Stimulated activated CD8-positive, alpha-beta memory T cell treated with anti-CD3 and anti-CD28 coated beads, Interleukin-2, amount 100 ng/mL, for 1 hour (primary cell): ENCODE measurements at places on chromosomes 5 and 9.

DNA sequence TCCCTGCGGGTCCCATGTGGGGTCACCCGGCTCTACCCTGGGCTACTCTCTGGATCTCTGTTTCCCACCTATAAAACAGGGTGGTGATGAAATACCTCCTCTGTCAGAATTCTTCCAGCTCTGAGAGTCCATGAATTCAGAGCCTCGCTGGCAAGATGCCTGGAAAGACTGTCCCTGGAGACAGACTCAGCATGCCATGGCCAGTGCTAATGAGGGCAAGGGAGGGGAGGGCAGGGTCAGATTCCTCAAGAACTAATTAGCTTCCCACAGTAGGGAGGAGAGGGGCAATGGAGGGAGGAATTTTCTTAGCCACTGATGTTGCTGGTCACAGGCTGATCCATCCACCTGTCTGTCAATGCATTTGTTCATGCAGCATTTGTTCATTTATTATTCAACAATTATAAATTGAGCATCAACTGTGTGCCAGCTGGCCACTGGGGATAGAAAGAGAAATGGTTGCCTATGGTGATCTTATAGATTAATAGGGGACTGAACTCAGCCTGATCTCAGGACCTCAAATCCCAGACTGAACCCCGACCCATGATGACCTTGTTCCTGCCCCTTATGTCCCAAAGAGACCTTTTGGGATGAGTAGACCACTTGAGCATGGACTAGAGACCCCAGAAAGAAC is 4.7 kb downstream of the SYNPO start:
- no peak for DNase-seq

GRCh38 chr5:127441799-127442484 is 75.5 kb upstream of the PRRC1 start:
- no peak for DNase-seq

DNA sequence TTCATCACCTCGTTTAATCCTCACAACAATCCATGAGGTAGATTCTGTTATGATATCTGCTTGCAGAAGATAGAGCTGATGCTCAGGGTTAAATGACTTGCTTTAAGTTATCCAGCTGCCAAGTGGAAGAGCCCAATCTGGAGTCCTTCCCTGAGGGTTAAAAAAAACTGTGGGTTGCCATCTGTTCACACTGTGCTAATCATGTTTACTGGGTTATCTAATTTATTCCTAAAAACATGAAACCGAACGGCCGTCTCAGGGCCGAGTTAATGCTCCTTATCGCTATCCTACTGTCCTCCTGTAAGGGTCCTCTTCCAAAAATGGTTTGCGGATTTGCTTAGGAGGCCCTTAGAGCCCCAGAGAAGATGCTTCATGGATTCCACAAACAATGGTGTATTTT is 153.3 kb downstream of the YIPF5 start:
- no peak for DNase-seq

- no peak for DNase-seq
Measured at GRCh38 chr9:20559231-20559890, 62.9 kb downstream of the MLLT3 start.

GRCh38 chr5:75461679-75462078 is 49.8 kb downstream of the CERT1 start:
- no peak for DNase-seq

GRCh38 chr5:69528035-69528434 is 32.0 kb upstream of the GTF2H2C start:
- DNase-seq, result no peak

GRCh38 chr9:18726546-18726945 is 252.6 kb downstream of the ADAMTSL1 start:
- no peak for DNase-seq

- no peak for DNase-seq
Measured at GRCh38 chr5:159184236-159184635, 25.1 kb downstream of the RNF145 start.

DNA sequence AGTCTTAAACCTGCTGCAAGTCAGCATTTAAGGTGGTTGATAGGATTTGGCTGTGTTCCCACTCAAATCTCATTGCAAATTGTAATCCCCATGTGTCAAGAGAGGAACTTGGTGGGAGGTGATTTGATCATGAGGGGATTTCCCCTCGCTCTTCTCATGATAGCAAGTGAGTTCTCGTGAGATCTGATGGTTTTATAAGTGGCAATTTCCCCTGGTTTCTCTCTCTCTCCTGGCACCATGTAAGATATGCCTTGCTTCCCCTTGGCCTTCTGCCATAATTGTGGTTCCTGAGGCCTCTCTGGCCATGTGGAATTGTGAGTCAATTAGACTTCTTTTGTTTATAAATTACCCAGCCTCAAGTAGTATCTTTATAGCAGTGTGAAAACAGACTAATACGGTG is 84.3 kb upstream of the SMC2 start:
- DNase-seq, result no peak

GRCh38 chr9:71766663-71767062 is 1.6 kb downstream of the CEMIP2 start:
- no peak for DNase-seq

GRCh38 chr5:171476701-171477100 is 57.3 kb downstream of the FGF18 start:
- DNase-seq, result no peak

- no peak for DNase-seq
Measured at GRCh38 chr9:70477146-70477745, 62.8 kb upstream of the KLF9 start.

DNA sequence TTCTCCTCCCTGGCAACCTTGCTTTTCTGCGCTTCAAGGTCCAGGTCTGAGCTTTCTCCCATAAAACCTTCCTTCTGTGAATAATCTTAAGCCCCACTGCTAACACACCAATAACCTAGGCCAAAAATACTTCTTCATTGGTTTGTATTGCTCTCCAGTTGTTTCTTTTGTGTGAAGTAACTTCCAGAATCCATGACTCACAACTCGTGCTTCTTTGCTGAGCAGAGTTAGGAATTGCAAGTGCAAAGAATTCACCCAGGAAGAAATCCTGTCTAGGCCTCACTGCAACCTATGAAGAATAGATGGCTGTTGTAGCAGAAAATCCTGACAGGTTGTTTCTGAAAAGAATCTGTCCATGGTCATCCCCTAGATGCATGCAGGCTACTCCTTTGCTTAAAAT is 295.7 kb downstream of the MED10 start:
- no peak for DNase-seq

DNA sequence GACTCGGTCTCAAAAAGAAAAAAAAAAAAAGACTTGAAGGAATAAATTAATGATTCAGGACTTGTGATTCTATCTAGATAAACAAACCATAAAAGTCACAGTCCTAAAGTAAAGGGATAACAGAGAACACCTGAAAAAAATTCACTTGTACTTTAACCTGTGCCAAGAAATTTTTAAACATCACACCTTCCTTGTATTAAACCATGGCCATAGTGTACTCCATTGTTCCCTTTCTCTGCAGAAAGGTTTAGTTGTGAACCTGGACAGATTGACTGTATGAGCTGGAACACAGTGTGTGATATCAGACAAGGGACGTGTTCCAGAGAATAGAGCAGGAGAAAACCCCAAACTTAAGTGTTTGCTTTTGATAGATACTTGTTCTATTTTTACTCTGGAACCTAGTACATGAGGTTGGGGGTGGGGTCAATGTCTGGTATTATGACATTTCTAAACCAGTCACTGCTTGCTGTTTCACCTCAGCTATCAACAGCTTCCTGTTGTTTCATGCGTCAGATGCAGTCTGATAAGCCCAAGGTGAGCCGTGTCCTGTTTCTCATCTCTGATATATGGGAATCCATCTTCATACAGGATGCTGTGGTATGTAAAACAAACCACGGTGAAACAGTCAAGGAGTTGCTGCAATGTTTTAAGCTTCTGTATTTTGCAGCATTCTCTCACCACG is 62.5 kb upstream of the ITGA1 start:
- DNase-seq, result peak; percentile 5

DNA sequence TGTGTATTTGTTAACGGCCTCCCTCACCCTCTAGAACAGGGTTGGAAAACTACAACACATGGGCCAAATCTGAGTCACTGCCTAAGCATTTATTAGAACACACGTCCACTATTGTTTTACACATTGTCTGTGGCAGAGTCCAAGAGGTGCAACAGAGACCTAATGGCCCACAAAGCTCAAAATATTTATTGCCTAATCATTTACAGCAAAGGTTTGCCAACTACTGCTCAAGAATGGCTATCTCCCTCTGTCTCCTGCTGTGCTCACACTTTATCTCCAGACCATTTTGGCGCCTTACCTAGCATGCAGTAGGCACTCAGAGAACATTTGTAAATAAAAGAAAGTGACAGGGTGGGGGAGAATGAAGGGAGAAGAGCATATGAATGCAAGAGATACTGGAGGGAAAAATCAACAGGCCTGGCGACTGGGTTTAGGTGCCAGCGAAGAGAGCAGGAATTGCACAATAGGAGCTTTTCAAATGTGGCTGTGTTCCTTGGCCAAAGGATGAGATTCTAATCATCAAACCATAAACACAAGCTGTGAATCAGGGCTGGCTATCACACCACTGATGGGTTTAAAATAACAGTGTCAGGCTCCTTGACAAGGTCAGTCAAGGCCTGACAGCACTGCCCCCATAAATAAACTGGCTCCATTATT is 80.3 kb downstream of the EPB41L4A start:
- no peak for DNase-seq

- DNase-seq, result no peak
Measured at GRCh38 chr5:167296661-167297060, 994.8 kb upstream of the WWC1 start.

DNA sequence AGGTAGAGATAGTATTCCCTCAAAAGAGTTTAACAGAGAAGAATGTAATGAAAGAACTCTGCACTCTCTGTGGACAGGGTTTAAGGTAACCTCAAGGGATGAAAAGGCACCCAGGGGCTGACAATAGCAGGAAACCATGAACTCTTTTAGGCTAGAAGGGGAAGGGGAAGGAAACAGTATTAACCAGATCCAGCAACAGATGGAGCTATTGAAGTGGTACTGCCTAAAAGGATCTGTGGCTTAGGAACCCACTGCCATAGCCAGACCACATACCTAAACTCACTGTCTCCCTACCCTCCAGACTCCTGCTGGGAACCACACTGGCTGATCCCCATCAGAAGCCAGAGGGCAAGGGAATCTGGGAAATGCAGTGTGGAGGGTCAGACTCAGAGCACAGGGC is 35.5 kb downstream of the PLGRKT start:
- no peak for DNase-seq

DNA sequence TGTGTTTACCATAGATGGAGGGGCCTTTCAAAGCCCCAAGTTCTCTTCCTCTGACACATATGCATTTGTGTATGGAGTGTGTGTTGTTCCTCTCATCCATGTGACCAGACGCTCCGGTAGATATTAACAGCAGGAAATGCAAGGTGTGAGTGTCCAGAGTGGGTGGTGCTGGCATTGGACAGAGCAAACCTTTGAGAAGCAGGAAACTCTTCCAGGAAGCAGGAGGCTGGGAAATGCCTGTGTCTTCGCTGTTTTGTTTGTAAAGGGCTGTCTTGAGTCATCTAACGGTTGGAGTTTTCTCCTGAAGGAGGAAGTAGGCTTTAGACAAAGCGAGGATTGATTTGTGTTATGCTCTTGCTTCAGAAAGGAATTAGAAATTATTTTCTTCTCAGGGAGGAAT is 370.9 kb downstream of the PLK2 start:
- DNase-seq, result no peak

DNA sequence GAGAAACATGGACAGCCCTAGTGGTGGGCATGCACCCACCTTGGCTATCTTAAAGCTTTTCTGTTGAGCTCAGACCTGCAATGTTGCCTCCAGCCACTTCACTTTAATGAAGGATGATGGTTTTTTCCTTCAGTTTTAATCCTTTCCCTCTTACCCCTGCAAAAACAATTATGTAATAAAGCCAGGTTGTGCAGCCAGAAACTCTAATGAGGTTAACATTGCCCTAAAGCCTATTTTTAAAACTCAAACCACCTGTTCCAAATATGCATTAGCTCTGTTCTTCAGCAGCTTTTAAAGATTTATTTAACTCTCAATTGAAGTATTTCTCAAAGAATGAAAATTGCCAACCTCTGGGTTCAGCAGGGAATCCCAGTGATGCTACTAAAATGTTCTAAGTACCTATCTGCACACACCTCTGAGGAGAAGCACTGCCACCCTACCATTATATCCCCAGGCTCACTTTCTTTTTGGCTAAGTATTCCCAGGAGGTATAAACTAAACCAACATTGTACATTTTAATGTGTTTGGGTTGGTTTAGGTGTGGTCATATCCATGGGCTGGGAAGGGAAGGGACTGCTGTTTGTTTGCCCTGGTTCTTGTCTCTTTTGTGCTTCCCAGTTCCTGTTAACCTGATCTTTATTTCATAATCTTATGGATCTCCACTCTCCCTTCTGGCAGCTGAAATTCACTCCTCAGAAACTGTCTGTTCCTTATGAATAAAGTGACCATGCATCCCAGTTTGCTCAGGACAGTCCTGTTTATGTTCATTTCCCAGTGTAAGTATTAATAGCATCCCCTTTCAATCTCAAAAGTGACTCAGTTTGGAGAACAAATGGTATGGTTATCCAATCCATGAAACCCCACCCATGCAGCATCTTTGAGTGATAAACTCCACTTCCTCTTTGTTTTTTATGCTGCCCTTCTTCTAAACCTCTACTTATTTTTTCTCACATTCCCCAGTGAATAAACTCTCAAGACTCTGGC is 251.7 kb downstream of the RAB3C start:
- DNase-seq, result no peak

DNA sequence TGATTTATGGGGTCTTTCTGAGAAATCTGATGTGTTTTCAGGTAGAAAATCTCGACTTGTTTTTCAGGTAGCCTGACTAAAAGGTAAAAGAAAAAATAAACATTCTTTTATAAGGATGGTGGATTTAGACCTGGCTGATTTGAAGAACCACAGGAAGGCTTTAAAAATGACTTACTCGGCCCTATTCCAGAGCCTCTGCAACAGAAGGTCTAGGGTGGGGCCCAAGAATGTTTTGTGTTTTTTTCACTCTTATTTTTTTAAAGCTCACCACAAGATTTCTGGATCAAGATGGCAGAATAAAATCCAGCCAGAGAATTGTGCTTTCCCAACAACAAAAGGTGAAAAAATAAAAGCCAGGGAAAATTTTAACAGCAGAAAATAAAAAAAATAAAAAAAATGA is 59.1 kb downstream of the FNBP1 start:
- DNase-seq, result no peak

DNA sequence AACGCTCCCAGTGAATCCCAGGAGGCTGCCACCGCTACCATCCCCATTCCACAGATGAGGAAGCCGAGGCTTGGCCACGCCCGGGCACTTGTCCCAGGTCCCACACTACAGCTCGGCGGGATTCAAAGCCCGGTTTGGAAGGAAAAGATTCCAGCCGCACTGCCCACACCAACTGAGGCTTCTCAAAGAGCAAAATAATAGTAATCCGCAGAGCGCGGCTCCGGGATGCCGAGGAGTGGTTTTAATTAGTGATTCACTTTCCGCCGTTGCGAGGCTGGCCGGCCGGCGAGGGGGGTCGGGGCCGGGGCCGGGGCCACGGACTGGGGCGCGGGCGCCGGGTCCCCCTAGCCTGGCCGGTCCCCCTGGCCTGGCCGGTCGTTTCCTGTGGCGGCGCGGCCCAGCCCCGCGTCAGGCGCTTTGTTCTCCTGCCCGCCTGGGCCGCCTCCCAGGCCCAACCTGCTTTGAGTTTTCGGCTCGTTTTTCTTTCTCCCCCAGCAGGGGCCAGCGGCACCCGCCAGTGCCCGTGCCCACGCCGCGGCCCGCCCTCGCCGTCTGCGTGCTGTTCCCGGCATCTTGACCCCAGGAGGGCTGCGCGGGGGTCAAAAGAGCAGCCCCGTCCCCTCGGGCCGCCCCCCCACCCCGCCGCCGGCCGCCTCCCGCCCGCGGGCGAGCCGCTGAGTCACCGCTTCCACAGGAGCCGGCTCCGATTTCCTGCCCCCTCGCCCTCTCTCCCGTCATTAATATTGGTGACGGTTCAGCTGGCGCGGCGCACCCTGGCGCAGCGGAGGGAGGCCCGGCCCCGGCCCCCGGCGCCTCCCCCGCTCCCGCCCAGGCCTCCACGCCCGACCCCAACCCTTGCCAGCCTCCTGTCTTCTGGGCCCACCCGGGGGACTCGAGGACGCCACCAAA is 31.2 kb downstream of the FGF18 start:
- no peak for DNase-seq
